Osteoblast (primary cell): ENCODE measurements at places on chromosomes 12 and 14. TPM values are rescaled to one million over a fixed set of nuclear protein-coding genes. Genes with fewer than 3 reads are reported as not detected.

Gene LRP1
- total RNA-seq, result 744 and 789 TPM in 2 replicates

Gene GMPR2
- total RNA-seq, result 70.7 and 86.5 TPM in 2 replicates

Gene GLT1D1
- not detected in 2 replicates for total RNA-seq

Gene KRT71
- not detected in 2 replicates for total RNA-seq

Gene COPS7A
- total RNA-seq, result 91.9 and 98.8 TPM in 2 replicates

Gene BCL11B
- total RNA-seq, result 0.36 and 0.88 TPM in 2 replicates

GRCh38 chr12:48351022-48351708 lies 446 bp upstream of the ZNF641 start:
- DNase-seq, result peak; percentile 92

- DNase-seq, result no peak
Observed at GRCh38 chr12:46677749-46678148, 148.0 kb downstream of the SLC38A4 start.

- no peak for DNase-seq
Observed at GRCh38 chr12:21813751-21814150, 39.2 kb upstream of the KCNJ8 start.

- DNase-seq, result no peak
Observed at GRCh38 chr12:63400318-63400717, 249.3 kb upstream of the AVPR1A start.

DNA sequence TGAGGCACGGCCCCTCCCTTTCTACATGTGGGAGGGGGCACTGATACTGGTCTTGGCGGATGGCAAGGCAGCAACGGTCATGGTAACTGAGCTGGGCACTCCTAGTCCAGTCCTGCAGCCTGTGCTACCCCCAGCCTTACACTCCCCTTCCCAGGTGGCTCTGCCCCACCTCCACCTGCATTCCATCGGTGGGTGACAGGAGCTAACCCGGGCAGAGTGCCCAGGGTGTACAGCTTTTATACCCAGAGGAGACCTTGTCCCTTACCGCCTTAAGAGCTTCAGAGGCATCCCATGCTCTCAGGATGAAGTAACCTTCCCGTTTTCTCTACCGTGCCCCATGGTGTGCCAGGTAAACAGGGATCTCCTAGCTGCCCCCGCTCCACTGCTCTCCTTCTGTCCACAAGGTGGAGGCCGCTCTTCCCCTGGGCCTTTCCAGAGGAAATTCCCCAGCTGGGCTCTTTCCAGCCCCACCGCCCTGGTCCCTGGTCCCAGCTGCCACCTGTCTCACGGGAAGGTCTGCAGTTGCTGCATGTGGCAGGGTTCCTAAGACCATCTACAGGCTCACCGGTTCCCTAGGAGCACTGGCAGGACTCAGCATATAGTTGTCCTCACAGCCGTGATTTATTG lies 20.5 kb downstream of the BRI3BP start:
- DNase-seq, result no peak

DNA sequence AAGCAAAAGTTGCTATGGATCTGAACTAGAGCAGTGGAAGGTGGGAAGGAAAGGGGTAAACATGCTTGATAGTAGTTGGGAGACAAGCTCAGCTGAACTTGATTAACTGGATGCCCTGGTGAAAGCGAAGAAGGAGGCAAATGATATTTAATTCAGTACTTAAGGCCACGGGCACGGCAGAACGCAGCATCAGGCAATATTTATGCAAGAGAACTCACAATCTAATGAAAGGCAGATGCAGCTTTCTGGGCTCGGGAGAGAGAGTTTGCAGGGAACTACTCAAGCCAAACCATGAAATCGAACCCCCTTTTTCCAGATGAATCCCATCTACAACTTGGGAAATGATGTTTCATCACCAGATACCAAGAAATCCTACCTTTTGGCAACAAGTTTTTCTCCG lies 3.5 kb upstream of the CNIH1 start:
- DNase-seq, result no peak

GRCh38 chr12:94092516-94093241 lies 55.7 kb upstream of the PLXNC1 start:
- no peak for DNase-seq

- DNase-seq, result no peak
Observed at GRCh38 chr14:70149596-70150165, 39.1 kb downstream of the SLC8A3 start.

GRCh38 chr12:131865180-131865875 lies 29.1 kb upstream of the ULK1 start:
- DNase-seq, result peak; percentile 87

- peak; percentile 80 for DNase-seq
Observed at GRCh38 chr14:96424109-96424989, 32.4 kb downstream of the AK7 start.

- no peak for DNase-seq
Observed at GRCh38 chr12:34290381-34290995, 268.2 kb downstream of the ALG10 start.

GRCh38 chr12:31887109-31887811 lies 72.0 kb upstream of the RESF1 start:
- DNase-seq, result no peak

DNA sequence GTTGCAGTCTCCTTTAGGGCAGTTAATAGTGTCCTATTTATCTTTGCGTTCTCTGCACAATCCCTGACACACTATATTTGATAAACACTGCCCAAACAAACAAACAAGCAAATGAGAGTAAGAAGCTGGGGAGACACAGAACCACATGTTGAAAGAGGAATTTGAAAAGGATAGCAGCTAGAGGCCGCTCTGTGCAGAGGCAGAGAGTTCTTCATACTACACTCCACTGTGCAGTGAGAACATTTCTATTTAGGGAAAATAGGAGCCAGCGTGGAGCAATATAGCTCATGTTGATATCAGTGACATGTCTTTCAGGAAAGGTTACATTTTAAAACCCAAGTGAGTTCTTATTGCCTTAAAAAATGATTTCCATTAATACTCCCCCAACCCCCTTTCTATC lies 140.3 kb upstream of the SEL1L start:
- no peak for DNase-seq

DNA sequence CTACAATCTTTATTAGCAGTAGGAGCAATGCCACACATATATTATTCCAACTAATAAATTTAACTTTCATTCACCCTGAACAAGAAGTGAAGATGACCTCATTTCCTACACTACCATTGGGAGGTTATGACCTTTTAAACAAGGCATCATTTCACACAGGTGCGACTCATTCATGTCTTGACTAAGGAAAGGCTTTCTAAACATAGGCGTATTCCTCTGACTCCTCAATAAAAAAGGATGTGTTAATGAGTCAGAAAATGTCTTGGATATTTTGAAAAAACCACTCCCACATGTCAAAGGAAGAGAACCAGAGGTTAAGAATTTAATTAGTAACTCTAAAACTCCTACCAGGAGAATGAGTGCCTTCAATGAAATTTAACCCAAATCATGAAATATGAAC lies 115.2 kb downstream of the PRICKLE1 start:
- no peak for DNase-seq

- no peak for DNase-seq
Observed at GRCh38 chr12:120928864-120929652, 24.9 kb upstream of the SPPL3 start.

DNA sequence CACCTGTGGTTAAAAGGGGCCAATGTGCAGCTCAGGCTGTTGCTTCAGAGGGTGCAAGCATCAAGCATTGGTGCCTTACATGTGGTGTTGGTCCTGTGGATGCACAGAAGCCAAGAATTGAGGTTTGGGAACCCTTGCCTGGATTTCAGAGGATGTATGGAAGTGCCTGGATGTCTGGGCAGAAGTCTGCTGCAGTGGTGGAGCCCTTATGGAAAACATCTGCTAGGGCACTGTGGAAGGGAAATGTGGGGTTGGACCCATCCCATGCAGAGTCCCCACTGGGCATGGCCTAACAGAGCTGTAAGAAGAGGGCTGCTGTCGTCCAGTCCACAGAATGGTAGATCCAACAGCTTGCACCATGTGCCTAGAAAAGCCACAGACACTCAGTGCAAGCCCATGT lies 36.6 kb downstream of the PCNX1 start:
- DNase-seq, result no peak

DNA sequence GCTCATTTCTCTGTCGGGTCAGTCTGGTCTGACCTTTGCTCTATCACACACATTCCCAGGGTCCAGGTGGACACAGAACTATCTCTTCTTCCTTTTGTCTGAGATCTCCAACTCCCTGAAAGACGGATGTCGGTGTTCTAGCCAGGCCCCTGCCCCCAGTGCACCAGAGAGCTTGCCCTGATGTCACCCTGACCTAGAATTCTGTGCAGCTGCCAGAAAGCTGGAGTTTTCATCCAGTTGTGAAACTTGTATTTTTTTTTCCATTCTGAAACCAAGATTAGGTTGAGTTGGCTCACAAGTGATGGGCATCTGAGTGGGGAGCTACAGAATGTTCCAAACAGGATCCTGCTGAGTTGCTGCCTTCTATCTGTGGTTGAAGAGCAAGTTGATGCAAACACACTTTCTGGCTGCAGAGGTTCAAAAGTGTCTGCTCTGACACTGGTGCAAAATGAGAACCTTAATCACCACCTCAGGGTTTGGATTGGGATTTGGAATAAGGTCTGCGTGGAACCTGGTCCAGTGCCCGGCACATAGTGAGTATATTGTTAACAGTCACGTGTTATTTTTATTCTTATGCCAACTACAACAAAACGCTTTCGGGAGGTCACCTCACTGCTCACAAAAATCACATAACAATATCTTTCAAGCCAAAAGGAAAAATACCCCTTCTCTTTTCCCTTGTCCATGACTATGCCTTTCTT lies 211.5 kb downstream of the SLC15A4 start:
- DNase-seq, result no peak

- peak; percentile 80 for DNase-seq
Observed at GRCh38 chr14:68890173-68890931, 88.8 kb downstream of the ACTN1 start.

DNA sequence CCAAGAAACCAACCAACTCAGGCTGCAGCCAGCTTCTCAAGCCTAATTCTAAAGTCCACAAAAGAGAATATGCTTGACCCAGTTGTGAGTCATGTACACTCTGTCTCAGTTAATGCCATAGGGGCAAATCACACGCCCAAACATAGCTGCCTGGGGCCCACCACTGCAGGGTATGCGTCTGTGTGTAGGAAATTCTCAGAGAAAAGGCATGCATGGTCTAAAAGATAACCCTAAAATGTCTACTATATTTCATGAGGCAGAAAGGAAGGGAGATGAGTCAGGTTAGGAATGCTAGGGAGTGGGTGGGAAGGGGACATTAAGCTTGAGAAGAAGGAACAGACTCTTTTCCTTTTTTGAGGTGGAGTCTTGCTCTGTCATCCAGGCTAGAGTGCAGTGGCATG lies 22.3 kb upstream of the SPTLC2 start:
- DNase-seq, result peak; percentile 90

DNA sequence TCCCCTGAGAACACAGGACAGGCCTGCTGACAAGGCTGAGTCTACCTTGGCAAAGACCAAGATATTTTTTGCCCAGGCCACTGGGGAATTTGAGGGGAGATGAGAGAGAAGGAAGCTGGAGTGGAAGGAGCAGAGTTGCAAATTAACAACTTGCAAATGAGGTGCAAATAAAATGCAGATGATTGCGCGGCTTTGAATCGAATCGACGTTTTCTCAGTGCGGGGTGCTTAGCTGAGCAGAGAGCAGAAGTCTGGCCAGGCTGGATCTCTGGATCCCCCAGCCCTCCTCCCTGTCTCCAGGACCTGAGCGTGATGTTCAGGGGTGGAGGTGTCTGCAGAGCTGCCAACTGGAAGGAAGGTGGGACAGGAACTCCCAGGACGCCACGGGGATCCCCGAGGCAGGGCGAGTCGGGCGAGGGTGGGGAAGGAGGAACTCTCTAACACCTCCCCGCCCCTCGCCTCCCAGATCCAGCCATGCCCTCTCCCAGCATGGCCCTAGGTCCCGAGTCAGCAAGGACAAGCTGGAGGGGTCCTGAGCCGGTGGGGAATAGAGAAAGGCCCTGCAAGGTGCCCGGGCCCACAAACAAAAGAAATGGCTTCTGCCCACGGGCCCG lies 527 bp upstream of the CARMIL3 start:
- DNase-seq, result peak; percentile 3

- no peak for DNase-seq
Observed at GRCh38 chr12:76421046-76421445, 72.8 kb upstream of the BBS10 start.

DNA sequence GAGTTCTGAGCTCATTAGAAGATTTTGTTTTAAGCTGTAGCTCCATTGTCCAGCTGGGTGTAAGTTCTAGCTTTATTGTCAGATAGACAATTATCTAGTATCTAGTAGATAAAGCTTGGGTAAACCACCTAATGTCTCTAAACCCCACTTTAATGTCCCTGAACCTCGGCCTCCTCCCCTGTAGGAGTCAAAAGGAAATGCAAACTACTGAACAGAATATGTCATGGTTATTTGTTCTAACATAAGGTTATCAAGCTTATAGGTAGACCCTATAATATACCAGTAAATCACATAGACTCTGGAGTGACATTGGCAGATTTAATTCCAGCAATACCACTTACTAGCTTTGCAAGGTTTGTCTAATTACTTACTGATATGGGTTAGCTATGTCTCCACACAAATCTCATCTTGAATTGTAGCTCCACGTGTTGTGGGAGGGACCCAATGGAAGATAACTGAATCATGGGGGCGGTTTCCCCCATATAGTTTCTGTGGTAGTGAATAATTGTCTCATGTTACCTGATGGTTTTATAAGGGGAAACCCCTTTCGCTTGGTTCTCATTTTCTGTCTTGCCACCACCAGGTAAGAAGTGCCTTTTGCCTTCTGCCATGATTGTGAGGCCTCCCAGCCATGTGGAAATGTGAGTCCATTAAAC lies 29.4 kb downstream of the BCAT1 start:
- DNase-seq, result peak; percentile 64

GRCh38 chr12:49543221-49543913 lies 4.5 kb downstream of the KCNH3 start:
- peak; percentile 77 for DNase-seq

GRCh38 chr14:92161521-92161920 lies 39.8 kb downstream of the CPSF2 start:
- DNase-seq, result no peak

GRCh38 chr14:80933282-80933681 lies 8.3 kb downstream of the CEP128 start:
- no peak for DNase-seq

DNA sequence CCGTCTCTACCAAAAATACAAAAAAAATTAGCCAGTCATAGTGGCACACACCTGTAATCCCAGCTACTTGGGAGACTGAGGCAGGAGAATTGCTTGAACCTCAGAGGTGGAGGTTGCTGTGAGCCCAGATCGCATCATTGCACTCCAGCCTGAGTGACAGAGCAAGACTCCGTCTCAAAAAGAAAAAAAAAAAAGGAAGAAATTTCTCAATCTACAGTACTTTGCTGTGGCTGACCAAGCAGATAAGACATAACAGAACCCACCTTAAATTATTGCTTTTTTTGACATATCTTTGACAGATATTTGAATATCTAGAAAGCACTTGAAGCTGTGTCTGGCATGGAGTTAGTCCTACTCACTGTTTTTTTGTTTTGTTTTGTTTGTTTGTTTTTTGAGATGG lies 34.9 kb upstream of the HNF1A start:
- no peak for DNase-seq

DNA sequence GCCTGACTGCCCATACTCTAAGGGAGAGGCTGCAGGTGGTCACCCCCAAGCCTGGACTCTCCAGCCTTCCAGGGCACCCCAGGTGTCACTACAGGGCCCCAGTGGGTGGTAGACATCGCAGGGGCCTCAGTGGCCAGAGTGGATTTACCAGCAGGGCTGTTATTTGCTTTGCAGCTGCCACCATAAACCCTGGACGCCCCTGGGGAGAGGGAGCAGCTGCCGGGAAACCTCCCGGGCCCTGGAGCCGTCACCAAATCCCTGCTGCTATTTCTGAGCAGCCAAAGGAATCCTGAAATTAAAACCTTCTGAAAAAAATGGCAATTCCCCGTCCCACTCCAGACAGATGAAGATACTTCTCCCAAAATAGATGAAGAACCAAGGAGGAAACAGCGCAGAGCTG lies 13.9 kb downstream of the TMEM119 start:
- peak; percentile 82 for DNase-seq
